ENCODE measurements at places on chromosomes 2 and 18.

GRCh38 chr2:231359948-231360347 lies 35.6 kb upstream of the B3GNT7 start:
- no peak for DNase-seq

DNA sequence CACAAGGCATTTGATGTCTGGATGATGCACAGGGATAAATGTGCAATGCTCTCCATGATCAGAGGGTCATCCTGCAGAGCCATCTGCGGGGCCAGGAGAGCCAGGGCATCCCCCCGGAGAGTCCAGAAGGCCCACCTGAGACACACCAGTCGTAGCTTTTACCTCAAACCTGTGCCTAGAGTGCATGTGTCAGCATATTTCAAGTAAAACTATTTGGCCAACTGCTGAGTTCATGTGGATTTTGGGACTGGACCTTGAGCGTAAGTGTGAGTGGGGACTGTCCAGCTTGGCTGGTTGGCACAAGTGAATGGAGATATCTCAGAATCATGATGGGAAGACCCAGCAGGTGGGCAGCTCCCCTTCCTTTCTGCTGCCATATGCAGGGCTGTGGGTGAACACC lies 147.8 kb upstream of the TPO start:
- DNase-seq = no peak

DNA sequence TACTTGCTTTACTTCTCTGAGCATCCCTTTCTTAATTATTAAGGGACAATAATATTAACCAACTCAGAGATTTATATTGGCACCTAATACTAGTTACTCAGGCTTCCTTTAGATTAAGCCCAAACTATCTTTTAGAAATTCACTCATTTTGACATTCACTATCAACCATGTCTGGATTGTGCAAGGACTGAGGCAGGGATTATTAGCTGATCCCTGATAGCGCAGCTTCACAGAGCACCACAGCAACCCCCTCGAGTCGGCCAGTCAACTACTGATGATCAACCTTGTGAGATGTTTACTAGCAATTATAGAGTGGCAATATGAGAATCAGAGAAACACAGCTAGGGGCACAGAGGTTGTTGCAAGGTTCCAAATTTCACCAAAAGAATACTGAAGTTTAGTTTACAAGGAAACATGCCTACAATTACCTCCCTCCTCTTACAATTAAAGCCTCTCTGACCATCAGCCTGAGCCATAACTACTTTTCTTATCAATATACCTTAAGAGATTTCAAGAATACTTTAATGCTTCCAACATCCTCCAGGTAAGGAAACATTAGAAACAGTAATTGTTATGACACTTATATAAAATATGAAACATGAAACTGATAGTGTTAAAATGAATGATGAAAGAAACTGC lies 191.6 kb downstream of the TCF4 start:
- DNase-seq = no peak

DNA sequence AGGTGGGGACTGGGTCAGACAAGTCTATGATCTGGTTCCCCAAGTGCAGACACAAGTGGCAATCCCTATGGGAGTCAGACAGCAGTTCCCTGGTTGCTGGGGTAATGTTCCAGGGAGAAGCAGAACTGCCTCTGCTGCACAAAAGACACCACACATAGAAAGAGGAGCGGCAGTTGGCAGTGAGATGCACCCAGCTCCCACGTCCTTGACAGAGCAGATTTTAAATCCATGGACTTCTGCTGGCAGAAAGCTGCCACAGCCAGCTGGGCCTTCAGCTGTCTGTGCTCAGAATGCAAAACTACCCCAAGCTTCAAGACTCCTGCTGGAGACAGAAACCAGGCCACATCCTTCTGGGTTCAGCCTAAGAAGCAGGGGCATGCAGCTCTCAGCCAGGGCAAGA lies 147.2 kb downstream of the ETAA1 start:
- DNase-seq = no peak

GRCh38 chr2:129080715-129081476 lies 762.2 kb upstream of the HS6ST1 start:
- DNase-seq = no peak

GRCh38 chr2:9205963-9206948 lies at the start of gene ASAP2:
Gene ASAP2 (plus strand): TSS chr2:9206812. CDS start chr2:9207105, 293 bp downstream.
- peak; percentile 91 for DNase-seq

GRCh38 chr2:156765450-156765849 lies 329.3 kb downstream of the GPD2 start:
- DNase-seq = no peak

DNA sequence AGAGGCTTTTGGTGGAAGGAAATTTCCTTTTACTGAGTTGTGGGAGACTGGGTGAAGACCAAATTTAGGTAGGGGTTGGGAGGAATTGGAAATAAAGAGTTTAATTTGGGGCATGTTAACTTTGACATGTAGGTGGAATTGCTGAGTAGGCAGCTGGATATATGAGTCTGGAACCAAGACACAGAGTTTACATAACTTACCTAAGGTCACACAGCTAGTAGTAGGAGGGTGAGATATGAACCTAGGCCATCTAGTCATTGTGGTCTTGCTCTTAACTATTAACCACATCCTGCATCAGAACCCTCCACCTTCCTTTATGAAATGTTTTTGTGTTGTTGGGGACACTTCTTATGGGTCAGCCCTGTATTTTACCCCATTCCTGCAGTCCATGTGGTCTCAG lies 113.1 kb downstream of the ICOS start:
- no peak for DNase-seq

DNA sequence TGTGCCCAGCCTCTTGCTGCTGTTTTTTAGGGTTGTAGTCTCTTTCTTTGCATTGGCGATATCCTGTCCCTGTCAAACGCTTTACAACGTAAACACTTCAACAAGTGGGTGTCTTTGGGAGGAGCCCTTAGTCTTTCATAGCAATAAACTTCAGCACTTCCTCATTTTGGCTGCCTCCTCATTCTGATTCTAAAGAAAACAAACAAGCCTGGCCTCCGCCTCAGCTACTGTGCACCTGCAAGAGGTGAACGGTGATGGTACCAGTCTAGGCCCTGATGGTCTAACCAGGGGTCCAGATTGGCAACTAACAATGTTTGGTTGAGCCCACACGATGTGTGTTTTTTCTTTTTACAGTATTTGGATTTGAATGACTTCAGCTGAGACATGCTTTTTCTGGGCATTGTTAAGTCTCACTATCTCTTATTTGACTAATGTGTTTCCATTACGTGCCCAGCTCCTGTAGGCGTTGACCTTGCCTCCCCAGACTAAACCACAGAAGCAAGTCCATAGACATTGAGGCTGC lies 53.2 kb upstream of the CUL3 start:
- DNase-seq = no peak

- no peak for DNase-seq
Measured at GRCh38 chr18:22439447-22439846, 21.7 kb upstream of the CTAGE1 start.

GRCh38 chr2:20013126-20013849 lies 820 bp upstream of the MATN3 start:
- DNase-seq = peak; percentile 21

- DNase-seq = no peak
Measured at GRCh38 chr2:196466581-196466980, 172.9 kb upstream of the CCDC150 start.

DNA sequence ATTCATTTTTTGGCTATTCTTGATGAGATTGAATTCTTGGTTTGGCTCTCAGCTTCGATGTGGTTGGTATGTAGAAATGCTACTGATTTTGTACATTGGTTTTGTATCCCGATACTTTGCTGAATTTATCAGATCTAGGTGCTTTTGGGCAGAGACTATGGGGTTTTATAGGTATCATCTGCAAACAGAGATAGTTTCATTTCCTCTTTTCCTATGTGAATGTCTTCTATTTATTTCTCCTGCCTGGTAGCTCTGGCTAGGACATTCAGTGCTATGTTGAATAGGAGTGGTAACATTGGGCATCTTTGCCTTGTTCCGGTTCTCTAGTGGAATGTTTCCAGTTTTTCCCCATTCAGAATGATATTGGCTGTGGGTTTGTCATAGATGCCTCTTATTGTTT lies 5.5 kb upstream of the TACR1 start:
- DNase-seq = no peak

GRCh38 chr2:121372721-121373353 lies 87.8 kb upstream of the TFCP2L1 start:
- DNase-seq = no peak

GRCh38 chr18:59279722-59280121 lies 6.5 kb upstream of the RAX start:
- DNase-seq = no peak

DNA sequence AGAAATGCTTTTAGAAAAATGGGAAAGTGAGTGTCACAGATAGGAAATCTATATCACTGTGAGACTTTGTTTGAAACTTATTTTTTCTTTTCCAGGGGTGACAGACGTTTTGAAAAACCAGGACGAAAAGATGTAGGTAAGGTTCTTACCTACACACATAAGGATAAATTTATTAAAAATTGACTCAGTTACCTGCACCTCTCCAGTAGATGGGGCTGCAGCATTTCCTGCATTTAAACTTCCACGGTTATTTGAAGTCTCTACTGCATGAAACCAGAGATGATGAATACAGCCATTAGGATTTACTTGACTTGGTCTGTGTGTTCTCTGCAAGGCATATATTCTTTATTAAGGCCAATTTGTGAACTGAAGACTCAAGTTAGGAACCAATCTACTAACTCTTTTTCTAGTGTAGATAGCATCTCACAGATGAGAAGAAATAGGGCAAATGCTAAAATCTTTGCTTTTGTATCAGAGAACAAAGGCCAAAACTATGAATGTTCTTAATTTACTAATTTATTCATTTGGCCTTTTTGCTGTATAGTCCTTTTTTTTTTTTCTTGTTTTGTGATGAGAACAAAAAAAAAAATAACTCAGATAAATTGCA lies 15.0 kb downstream of the KCNJ13 start:
- DNase-seq = peak; percentile 57

DNA sequence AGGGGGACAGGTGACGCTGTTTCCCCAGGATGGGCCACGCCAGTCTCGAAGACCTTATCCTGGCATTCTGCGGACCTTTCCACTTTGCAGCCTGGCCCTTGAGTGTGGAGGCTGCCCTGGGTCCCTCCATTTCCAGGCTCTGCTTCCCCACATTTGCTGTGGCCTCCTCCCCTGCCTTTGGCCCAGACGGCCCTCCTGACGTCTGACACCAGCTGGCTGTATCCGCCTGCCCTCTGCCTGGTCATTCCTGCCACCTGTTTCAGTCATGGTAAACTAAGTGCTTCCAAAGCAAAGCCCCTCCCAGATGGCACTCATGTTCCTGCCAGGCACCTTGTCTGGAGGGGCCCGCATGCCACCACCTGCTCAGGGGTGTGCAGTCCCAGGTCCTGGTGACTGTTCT lies 95.1 kb downstream of the ASB1 start:
- no peak for DNase-seq

- DNase-seq = no peak
Measured at GRCh38 chr2:130759906-130760753, 4.8 kb downstream of the AMER3 start.

GRCh38 chr2:28539118-28539541 lies 43.3 kb downstream of the PLB1 start:
- no peak for DNase-seq

DNA sequence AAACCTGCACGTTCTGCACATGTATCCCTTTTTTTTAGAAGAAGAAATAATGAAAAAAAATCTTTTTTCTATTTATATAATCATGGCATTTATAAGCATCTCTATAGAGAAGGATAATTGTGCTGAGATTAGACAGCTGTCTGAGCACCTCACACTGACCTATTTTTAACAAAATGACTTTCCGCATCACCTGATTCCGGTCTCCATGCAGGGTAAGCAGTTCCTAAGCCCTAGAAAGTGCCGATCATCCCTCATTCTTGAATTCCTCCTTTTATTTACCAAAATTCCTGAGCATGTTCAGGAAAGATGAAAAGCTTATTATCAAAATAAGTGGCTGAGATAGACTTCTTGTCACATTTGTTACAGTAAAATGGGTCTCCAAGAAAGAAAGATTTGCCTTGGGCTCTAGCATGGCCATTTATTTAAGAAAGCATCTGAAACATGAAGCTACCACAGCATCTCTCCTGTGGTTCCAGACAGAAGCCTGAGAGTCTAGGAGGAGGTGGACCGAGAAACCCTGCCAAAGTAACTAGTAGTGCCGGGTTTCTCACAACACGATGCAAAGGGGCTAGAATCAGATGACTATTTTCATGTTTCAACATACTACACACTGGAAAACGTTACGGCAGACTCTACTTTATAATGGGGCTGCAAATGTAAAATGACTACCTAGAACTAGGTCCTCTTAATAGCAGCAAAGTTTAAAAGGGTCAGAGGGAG lies 670 bp downstream of the GKN1 start:
- no peak for DNase-seq

DNA sequence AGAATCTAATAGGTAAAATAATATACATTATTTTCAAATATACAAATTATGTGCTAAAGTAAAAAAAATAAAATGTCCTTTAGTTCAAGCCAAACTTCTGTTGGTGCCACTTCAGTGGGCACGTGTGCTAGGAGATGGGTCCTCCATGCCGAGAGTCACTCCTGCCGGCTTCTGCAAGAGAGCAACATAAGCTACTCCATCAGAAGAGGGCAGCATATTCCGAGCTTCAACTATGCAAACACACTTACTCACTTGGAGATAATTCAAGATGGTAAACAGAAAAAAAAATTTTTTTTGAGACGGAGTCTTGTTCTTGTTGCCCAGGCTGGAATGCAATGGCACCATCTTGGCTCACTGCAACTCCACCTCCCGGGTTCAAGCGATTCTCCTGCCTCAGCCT lies 24.4 kb downstream of the CNOT11 start:
- DNase-seq = peak; percentile 26

GRCh38 chr2:189124175-189124574 lies 55.4 kb downstream of the COL5A2 start:
- no peak for DNase-seq

DNA sequence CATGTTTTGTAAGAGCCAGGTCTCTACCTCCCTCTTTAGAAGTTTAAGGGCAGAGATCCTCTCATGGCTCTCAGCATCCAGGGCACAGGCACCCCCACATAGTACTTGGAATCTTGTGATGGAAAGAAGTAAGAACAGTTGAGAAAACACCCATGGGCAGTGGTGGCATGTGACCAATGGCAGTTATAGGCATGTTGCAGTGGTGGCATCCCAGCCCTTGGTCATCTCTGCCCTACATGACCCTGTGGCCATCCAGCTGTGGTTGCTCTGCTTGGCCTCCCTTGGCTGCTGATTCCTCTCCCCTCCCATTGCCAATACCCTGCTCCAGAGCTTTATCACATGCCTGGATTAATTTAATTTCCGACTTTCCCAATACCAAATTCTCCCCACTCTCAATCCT lies 13.3 kb upstream of the MSH2 start:
- no peak for DNase-seq

DNA sequence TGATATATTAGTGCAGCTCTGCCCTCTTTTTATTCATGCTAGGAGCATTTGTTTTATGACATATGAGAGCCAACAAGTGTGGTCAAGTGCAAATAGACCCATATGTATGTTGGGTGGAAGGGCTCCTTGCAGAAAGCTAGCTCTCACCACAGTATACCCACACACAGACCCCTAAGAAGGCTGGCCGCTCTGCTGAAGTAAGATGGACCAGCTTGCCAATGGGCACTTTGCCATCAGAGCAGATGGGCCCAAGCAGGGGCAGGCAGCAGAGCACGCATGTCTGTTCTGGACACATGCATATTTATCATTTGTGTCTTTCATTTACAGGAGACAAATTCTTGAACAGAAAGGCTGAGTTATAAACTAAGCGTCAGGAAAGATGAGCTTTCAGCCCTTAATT lies 187.5 kb upstream of the DTNA start:
- DNase-seq = no peak

Data from hepatocyte (in vitro differentiated cells).